ENCODE measurements at places on chromosomes 1 and 21. TPM values are rescaled to one million over a fixed set of nuclear protein-coding genes. Genes with fewer than 3 reads are reported as not detected.

IL22RA1 gene
- total RNA-seq, result 0.09 TPM

ST6GALNAC3 gene
- 3.1 TPM for total RNA-seq

RGS4 gene
- total RNA-seq, result 255 TPM

OR2G6 gene
- not detected for total RNA-seq

ISG20L2 gene
- total RNA-seq, result 9.9 TPM

RUSC1 gene
- 23.0 TPM for total RNA-seq

All from fibroblast of the aortic adventitia (primary cell).